ENCODE measurements at places on chromosomes 1 and 21. TPM values are rescaled to one million over a fixed set of nuclear protein-coding genes. Genes with fewer than 3 reads are reported as not detected.

GRCh38 chr1:92191726-92192125, 26.0 kb upstream of the C1orf146 start:
- DNase-seq: no peak

CAMSAP2 gene
- polyA plus RNA-seq: 6.7 TPM

TOR1AIP2 gene
- 18.6 TPM for polyA plus RNA-seq

- no peak for DNase-seq
Measured at GRCh38 chr1:86471291-86471690, 2.6 kb downstream of the CLCA1 start.

- DNase-seq: no peak
Measured at GRCh38 chr1:37040773-37041172, 6.5 kb upstream of the GRIK3 start.

- DNase-seq: no peak
Measured at GRCh38 chr1:37813529-37814145, 5.6 kb upstream of the YRDC start.

DNA sequence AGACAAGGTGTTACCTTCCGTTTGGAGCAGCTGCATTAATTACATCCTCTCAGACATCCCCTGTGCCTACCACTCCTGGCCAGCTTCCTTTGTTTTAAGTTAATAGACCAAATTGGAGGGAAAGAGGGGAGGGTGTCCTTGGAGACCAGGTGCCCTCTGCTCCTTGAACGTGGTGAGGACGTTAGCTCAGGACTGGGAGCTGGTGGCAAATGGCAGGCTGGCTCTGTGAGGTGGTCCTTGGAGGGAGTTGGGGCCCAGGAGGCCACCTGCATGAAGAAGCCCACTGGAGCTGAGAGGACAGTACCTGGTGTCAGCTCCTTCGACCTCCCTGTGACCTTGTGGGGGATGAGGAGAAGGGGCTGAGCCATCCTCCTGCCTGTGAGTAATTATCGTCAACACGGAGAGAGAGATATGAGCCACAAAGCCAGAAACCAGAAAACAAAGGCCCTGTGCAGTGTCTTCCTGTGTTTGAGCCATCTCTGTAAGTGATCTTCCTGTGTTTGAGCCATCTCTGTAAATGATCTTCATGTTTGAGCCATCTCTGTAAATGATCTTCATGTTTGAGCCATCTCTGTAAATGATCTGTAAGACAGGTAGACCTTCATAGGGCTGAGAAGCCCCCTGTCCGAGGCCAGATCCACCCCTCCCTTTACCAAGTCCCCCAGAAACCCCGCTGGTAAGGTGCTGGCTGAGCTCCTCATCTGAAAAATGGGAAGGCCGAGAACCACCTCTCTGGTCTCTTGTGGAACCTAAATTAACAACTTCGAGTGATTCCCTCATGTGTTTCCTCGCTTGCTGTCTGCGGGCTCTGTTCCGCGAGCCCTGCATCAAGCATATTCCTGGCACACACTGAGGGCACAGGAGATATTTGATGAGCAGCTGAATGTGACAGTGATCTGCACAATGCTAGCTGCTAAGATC, 126.0 kb downstream of the CAMTA1 start:
- peak; percentile 14 for DNase-seq

DNA sequence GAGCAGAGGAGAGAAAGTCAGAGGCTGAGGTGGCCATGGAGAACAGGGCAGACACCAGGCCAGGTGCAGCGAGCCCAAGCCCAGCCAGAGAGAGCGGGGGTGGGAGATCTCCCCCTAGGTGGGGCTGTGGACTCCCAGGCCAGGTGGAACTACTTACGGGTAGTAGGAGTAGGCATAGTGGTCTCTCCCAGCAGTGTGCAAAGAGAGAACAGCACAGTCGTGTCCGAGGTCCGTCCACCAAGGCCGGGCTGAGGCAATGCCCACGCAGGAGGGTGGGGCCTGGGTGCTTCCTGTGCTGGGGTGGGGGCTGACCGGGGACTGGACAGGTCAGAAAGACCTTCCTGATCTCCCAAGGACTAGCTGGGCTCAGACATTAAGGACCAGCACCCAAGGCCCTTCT, 263.7 kb downstream of the PTPRU start:
- DNase-seq: no peak

TMEM125 gene
- 0.17 TPM for polyA plus RNA-seq

DNA sequence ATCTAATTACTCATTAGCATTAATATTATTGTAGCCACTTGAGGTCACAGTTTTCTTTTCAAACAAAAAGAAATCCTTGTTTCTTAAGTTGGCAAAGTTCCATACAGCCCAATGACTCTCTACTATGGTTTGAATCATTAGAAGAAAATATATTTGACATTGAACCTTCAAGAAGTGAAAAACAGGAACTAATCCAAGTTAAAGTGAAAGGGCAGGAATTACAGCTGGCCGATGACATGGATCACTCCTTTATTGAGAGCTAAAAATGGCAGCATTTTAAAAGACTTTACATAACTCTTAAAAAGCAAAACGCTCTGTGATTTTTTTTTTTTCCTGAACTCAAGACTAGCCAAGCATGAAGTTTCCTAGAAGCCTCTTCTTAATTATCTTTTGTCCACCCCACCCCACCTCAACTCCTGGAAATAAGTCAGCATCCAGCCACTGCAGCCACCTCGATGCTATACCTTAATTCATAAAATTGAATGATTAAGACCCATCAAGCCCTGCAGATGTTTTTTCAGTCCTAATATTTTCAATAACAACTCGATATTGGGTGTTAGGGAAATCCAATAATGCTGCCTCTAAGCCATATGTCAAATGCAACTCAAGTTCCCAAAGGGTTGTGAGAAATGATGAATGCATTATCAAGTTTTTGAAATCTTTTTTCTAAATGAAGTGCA, 323.1 kb downstream of the HHIPL2 start:
- no peak for DNase-seq

KRTAP12-1 gene
- polyA plus RNA-seq: not detected

CLCA1 gene
- not detected for polyA plus RNA-seq

C1orf53 gene
- polyA plus RNA-seq: 6.5 TPM

DNA sequence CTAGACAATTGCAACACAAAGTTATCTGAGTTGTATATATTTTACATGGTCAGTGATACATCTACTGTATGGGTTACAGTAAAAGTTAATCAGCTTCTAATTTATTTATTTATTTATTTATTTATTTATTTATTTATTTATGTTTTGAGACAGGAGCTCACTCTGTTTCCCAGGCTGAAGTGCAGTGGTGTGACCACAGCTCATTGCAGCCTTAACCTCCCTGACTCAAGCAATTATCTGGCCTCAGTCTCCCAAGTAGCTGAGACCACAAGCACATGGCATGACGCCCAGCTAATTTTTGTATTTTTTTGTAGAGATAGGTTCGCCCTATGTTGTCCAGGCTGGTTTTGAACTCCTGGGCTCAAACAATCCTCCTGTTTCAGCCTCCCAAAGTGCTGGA, 241.6 kb downstream of the PTPRC start:
- DNase-seq: no peak

GRCh38 chr1:209652873-209653401, 712 bp upstream of the LAMB3 start:
- DNase-seq: peak; percentile 64

FCAMR gene
- not detected for polyA plus RNA-seq

NBPF10 gene
- polyA plus RNA-seq: 0.57 TPM

RAB3GAP2 gene
- 11.1 TPM for polyA plus RNA-seq

CENPL gene
- 6.6 TPM for polyA plus RNA-seq

GRCh38 chr1:57843760-57844159, 419.9 kb upstream of the DAB1 start:
- DNase-seq: no peak

GRCh38 chr21:45075596-45076244, 1.3 kb downstream of the ADARB1 start:
- DNase-seq: peak; percentile 25

GRCh38 chr1:1547011-1547410, 6.6 kb upstream of the TMEM240 start:
- no peak for DNase-seq

ANGPTL3 gene
- not detected for polyA plus RNA-seq

GRCh38 chr1:55159571-55159970, 55.6 kb downstream of the USP24 start:
- DNase-seq: no peak

GRCh38 chr21:42218836-42219605, at the start of gene ABCG1:
Gene ABCG1 (plus strand): TSS chr21:42219140. CDS start chr21:42219263, 123 bp downstream.
- peak; percentile 18 for DNase-seq

DNA sequence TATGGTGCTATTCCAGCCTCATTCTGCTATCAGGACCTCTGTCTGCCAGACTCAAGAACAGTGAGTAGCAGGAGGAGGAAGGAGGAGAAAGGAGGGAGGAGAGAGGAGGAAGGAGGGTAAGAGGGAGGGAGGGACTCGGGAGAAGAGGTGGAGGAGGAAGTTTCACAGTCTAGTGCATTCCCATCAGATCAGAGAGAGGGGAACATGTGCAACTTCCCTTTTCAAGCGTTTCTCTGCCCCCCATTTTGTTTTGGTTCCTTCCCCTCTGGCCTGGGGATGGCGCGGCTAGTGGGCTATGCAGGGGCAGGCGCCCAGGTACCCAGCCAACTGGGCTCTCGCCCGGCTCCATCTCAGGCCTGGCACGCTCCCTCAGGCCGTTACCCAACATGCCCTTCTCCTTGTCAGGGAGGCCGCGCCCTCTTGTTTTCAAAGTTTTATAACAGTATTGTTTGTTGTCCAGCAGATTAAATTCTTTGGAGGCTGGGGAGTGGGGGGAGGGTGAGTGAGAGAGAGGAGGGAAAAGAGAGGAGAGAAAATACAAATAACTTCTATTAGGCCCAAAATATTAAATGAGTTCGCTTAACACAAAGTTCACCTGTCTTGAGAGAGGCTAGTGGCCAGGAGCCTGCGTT, 56.0 kb downstream of the CD46 start:
- no peak for DNase-seq

DNA sequence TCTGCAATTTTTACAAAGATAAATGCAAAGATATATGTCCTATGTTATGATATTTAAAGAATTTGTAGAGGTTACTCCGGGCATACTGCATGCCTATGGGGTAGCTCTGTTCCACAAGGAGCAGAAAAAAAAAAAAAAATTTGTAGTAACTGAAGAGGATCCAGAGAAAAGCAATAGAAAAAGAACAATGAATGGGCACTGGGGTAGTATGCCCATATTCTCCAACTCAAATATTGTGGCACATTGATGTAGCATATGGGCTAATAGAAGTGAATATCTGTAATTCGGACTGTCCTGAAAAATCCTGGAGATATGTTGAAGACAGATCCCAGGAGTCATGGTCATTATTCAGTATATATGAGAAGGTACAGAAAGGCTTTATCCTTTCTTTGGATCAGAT, 1.1 kb upstream of the AKIRIN1 start:
- DNase-seq: no peak

CCDC181 gene
- 0.11 TPM for polyA plus RNA-seq

DNA sequence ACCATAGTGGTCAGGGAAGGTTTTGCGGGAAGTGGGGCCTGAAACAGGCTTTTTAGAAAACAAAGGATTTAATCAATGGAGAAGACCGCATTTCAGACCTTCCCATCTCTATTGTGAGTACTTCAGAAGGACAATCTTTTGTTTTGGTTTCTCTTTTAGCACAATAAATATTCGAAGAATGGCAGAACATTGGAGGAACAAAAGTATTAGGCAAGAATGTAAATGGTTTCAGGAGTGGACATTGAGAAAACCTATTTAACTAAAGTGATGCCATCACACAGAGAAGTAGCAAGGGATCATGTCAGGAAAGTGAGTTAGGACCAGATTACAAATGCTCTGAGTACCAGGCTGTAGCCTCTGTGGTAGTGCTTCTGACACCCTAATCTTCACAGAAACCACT, 26.8 kb upstream of the UBE2U start:
- DNase-seq: no peak

- DNase-seq: peak; percentile 88
Measured at GRCh38 chr1:161792740-161793139, 26.6 kb downstream of the ATF6 start.

GRCh38 chr1:115781343-115781742, 12.8 kb upstream of the CASQ2 start:
- DNase-seq: no peak

DNA sequence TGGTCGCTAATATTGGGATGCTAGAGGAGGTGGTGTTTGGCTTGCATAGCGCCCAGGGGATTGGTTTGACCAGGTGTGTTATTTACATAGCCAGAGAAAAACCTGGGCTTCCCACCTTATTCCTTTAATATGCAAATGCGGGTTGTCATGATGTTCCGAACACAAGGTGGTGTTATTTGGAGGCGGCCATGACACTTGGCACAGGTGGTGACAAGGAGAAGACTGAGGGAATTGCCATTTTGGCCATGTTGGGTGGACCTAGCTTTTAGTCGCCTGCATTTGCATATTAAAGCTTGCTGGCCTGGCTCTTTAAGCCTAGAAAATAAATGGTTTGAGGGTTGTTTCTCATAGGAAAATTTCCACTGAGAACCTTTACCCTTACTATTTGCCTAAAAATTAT, 490.5 kb downstream of the SIPA1L2 start:
- DNase-seq: no peak

KCNH1 gene
- polyA plus RNA-seq: not detected

DNA sequence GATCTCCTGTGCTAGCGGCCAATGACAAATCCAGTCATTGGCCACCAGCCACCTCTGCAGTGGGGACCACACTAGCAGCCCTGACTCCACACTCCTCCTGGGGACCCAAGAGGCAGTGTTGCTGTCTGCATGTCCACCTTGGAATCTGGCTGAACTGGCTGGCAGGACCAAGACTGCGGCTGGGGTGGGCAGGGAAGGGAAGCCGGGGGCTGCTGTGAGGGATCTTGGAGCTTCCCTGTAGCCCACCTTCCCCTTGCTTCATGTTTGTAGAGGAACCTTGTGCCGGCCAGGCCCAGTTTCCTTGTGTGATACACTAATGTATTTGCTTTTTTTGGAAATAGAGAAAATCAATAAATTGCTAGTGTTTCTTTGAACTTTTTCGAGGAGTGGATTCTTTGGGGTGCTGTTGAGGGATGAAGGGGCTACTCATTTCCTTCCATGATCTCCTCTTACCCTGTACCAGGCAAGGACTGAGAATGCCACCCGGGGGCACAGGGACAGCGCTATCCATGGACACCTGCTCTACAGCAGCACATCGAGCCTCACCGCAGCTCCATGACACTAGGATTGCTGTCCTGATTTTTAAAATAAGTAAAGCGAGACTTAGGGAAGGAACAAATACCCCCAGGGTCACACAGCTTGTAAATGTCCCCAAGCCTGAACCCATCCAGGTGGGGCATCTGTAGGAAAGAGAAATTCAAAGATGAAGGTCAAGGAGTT, 44.7 kb downstream of the TNNT2 start:
- DNase-seq: no peak

DNA sequence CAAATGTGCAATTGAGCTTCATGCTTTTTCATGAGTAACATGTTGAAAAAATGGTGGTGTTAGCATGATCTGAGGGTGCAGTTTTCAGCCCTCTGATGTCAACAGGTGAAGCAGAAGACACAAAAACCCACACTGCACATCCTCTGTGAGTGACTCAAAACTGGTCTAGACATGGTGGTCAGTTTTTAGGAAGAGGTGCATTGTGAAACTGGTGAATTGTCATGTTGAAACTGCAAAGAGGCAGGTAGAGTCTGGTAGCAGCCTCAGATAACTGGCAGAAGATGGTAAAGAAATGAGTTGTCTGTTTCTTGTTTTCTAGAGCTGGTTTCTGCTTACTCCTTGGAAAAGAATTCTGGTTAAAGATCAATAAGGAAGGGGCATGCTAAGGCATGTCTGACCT, 97.3 kb upstream of the HMCN1 start:
- DNase-seq: no peak

- DNase-seq: peak; percentile 88
Measured at GRCh38 chr1:155859881-155860871, 809 bp downstream of the SYT11 start.

Measured in endothelial cell of umbilical vein (primary cell).